Bronchial epithelial cell (primary cell): ENCODE measurements at places on chromosomes 2 and 18. TPM values are rescaled to one million over a fixed set of nuclear protein-coding genes. Genes with fewer than 3 reads are reported as not detected.

DNAJC5G gene
- total RNA-seq = not detected in 2 replicates

HRH4 gene
- total RNA-seq = under 0.01 and 0.13 TPM in 2 replicates

DNA sequence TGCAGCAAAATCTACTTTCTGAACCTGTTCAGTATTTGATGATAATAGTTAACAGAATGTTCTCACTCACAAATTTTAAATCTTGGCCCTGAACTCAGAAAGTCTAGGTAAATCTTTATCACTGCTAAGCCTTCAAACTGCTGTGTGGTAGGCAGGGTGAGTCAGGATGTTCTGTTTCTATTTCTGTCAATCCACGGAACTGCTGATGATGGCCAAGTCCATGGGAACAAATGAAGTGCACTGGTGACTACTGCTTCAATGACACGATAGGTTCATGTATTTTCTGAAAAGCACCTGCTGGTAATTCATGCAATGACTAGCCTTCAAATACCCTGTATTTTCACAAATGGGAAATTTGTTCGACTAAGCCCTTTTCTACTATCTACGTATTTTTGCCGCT, 14.2 kb downstream of the NIFK start:
- peak; percentile 94 for DNase-seq

DNA sequence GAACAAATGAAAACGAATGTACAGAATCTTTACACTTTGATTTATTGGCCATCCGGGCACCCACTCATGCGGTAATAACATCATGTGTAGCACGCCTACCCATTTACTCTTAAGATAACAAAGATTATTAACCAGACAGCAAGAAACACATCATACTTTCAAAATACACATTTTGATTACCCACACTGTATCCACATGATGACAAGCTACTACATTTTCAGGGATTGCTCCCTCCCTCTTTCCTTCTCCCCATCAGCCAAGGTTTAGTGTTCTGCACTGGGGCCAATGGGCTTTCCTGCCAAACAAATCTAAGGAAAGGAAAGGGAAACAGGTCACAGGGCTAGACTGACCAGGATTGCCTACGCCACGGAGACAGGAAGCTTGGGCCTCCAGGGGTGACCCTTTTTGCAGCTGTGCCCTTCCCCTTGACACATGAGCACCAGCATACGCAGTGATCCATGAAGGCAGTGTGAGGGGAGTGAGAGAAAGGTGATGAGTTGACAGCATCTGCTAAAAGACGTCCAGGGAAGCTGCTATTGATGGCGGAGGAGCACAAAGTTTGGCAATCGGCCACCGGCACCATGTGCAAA, 76.5 kb downstream of the ZNF521 start:
- DNase-seq = no peak

- DNase-seq = peak; percentile 1
These were observed 1016.8 kb downstream of the CNTNAP5 start for GRCh38 chr2:125041846-125042245.

- DNase-seq = no peak
These were observed 44.7 kb downstream of the GLI2 start for GRCh38 chr2:120780402-120780801.

GRCh38 chr2:181258720-181259119, 198.5 kb upstream of the ITGA4 start:
- DNase-seq = peak; percentile 31

CRYGD gene
- total RNA-seq = not detected in 2 replicates

MCM6 gene
- 2.4 and 3.7 TPM in 2 replicates for total RNA-seq

GRCh38 chr18:41599466-41599865, 355.6 kb upstream of the PIK3C3 start:
- DNase-seq = no peak

- DNase-seq = peak; percentile 24
These were observed 26.5 kb downstream of the EIF4E2 start for GRCh38 chr2:232576995-232577394.

- DNase-seq = peak; percentile 69
These were observed 96.3 kb downstream of the C18orf54 start for GRCh38 chr18:54453996-54454395.

- peak; percentile 70 for DNase-seq
These were observed 1.4 kb downstream of the PPM1G start for GRCh38 chr2:27407798-27408491.

GRCh38 chr2:119678021-119678656, 862 bp upstream of the TMEM177 start:
- no peak for DNase-seq

DNA sequence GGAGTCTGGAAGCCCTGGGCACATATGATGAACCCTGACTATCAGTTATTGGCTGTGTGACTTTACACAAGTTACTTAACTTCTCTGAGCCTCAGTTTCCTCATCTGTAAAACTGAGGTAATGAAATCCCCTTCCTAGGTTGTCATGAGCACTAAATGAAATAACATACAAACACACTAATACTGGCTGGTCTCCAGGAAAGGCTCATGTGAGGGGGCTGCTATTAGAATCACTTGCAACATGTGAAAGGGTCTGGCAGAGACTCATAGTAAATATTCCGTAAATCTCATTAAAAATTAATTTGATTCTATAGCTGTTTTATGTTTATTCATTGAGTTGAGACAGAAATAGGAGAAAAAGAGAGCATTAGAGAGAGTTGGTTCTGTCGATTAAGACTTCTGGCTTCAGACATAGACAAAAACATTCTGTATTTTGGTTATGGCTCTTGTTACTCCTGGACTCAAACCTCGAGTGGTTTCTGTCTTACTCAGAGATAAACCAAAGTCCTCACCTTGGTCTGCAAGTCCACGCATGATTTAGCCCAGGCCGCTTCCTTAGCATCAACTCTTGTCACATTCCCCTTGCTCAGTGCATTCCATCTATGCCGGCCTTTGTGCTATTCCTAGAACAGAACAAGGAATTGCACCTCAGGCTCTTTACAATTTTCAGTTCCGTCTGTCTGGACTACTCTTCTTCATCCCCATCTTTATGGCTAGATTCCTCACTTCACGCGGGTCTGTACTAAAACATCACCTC, 139.1 kb downstream of the NXPH2 start:
- DNase-seq = peak; percentile 74

IL36G gene
- 0.51 TPM in 1 of 2 replicates, not detected in the other for total RNA-seq

GRCh38 chr2:226351711-226352110, 447.9 kb downstream of the IRS1 start:
- DNase-seq = no peak

DNA sequence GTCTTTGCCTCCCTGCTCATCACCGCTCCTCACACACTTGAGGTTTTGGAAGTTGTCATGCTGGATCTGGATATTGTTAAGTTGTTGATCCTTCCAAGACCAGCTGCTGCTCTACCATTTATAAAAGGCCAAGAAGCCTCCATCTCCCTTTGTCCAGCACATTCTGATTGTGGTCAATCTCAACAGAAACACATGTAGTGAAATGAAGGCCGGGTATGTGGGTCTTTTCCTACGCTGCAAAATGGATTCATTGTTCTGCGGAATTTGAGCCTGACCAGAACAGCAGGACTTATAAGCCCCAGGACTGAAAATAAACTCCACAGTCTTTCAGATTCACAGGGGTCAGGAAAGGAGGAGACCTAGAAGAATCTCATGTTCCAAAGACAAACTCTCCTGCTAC, 238.4 kb downstream of the CMPK2 start:
- DNase-seq = no peak

DNA sequence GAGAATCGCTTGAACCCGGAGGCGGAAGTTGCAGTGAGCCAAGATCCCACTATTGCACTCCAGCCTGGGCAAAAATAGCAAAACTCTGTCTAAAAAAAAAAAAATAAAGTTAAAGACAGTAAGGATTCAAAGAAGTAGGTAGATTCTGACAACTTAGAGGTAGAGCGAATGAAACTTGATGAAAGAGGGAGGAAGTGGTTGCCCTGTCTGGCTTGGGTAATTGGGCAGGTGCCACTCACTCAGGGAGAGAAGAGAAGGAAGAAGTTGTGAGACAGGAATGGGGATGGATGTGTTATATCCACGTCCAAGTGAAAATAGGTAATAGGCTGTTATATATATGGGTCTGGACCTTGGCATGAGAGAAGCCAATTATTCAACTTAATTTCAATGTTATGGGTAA, 26.3 kb downstream of the NDC80 start:
- no peak for DNase-seq

DNA sequence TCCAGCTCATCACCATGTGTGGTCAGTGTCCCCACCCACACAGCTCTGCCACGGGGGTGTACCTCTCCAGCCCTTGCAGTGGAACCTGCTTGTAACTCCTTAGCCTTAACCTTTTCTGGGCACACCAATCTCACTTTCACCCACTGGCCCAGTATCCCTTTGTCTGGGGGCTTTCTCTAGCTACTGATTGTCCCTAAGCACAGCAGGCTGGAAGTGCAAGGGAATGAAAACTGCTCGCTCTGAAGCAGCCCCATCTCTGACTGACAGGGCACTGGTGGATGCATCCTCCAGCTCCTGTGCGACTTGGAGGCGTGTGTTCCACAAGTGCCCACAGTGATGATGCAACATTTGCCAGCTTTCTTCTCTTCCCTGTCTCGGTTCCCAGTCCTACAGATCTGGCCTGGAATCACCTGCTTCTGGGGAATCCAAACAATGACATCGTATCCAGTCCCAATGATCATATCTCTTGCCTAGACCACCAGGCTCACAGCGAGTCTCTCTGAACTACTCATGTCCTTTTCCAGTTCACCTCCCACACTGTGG, 33.6 kb downstream of the SCTR start:
- DNase-seq = no peak

GRCh38 chr2:160375037-160375436, 118.6 kb downstream of the RBMS1 start:
- no peak for DNase-seq

GRCh38 chr2:164697688-164698461, 76.6 kb upstream of the GRB14 start:
- DNase-seq = peak; percentile 27

DNA sequence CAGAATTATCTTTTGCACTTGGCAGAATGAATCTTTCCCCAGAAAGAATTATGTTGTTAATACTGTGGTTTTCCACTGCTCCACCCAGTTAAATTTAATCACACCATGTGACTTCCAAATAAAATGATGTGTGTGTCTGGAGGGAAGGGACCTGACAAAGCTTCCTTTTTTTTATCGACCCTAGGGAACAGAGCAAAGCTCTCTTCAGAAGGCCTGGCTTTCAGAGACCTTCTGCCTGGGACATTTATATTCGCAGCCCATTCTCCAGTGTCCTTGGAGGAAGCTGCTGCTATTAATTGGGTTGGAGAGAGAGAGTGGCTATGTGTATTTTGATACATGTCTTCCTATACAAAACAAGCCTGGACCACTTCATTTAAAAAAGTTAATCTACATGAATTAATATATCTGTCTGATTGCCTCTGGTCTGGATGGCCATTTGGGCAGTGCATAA, 233.7 kb downstream of the PRKCE start:
- DNase-seq = no peak

CCT4 gene
- 122 and 183 TPM in 2 replicates for total RNA-seq

DNA sequence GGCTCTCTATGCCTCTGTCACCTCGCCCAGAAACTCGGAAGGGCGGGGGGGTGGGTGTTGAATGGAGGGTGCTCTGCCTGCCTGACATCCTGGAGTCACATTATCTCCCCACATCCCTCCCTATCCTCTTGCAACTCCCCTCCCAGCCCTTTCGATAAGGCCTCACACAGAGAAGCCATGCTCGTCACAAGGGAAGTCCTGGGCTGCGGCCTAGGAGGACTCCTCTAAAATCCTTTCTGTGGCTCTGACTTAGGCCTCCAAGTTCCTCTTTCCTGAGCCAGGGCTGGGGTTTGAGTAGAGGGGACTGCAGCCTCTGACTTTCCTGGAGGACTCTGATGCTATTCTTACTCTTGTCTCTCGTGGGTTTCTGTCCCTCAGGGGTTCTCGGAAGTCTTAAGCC, 75.0 kb upstream of the PKDCC start:
- DNase-seq = no peak

SLC30A3 gene
- total RNA-seq = not detected in 2 replicates

DNA sequence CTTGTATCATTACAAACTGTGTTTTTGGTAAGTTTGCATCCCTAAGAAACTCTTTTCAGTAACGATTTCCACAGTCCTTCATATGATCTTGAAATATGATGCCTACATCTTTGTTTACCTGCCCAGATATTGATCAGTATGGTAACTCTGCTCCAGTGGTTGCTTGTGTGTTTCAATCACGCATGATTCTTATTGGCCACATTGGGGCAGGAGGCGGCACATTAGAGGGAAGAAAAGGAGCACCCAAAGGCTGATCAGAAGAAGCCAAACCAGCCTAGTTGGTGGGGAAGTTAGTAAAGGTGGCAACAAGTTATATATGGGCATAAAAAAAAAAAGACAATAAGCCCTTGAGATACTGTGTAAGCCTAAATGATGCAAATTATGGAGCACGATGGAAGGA, 158.9 kb downstream of the RHBDD1 start:
- DNase-seq = no peak

GRCh38 chr2:162220368-162220767, 22.9 kb downstream of the FAP start:
- no peak for DNase-seq

IL36B gene
- 0.13 TPM in 1 of 2 replicates, not detected in the other for total RNA-seq

DNA sequence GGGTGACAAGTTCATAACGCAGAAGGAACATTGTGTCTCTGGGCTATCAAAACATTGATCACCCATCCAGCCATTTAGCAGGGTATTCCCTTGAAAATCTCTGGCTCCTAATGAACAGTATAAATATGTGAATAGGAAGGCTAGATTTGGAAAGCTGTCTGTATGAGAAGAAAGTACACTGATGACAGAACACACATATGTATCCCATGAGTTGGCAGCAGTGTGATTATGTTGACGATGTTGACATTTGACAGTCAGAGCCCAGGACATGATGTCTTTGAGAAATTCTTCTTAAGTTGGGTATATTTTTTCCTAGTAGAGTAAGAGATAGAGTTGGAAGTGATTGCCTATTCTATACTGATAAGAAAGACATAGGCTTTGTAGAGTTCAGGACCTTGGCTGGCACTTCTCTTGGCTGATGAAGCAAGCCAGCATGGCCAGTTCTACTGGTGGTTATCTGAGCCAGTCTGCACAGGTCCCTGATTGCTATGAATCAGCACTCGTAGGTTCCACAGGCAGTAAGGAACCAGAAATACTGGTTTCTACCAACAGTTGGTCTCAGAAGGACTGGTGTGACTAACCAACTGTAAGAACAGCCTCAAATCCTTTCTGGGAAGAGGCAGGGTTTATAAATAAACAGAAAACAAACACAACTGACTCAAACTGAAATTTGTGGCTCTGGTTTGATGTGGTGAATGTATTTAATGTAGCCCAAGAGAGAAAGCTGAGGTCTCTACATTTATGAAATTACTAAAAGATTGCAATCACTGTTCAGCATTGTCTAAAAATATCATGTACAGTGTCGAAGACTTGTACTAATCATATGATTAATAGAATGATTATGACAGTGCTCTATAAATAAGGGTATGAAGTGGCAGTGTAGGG, 43.9 kb upstream of the RAPH1 start:
- peak; percentile 100 for DNase-seq

GRCh38 chr2:37232131-37232933, 874 bp downstream of the NDUFAF7 start:
- peak; percentile 35 for DNase-seq

DNA sequence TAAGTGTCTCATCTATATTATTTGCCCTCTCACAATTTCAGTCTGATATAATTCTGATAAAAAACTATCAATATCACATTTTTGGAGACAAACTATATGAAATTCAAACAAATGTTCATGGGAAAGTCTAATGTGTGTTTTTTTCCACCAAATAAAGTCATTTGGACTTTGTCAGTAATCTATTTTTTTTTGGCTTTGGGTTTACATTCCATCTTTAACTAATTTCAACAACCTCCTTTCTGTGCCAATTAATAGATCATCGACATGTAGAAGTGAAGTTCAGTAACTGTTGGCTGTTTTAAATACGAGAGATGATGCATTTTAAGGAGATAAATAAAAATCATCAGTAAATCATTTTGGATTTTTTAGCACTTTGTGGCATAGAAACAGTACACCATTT, 1623.0 kb upstream of the ACVR2A start:
- DNase-seq = no peak

- no peak for DNase-seq
These were observed 33.5 kb upstream of the MAP4K3 start for GRCh38 chr2:39470580-39470979.
